ENCODE measurements at places on chromosomes 4 and X.

DNA sequence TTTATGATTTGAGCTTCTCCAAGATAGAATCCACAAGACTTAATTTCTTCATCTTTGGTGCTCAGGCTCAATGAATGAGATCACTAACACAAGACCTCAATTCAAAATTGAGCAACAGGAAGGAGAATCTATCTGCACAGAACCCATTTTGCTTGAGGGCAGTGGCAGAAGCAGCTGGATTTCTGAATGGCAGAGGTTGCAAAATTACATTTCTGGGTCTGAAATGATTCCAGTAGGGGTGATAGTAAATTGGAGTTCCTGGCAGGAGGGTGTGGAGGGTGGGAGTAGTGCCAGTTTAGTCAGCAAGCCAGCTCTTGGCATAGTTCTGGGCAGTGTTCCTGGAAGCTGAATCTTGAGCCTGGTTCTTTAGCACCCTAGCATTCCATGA, 281.1 kb downstream of the SLC7A11 start:
- no peak for DNase-seq

- no peak for DNase-seq
Observed at GRCh38 chrX:45850775-45851433, 650.2 kb upstream of the DIPK2B start.

- DNase-seq = peak; percentile 54
Observed at GRCh38 chrX:154136627-154137161, 7.3 kb upstream of the OPN1LW start.

GRCh38 chrX:118780911-118781310, 42.7 kb upstream of the ZCCHC12 start:
- DNase-seq = no peak

DNA sequence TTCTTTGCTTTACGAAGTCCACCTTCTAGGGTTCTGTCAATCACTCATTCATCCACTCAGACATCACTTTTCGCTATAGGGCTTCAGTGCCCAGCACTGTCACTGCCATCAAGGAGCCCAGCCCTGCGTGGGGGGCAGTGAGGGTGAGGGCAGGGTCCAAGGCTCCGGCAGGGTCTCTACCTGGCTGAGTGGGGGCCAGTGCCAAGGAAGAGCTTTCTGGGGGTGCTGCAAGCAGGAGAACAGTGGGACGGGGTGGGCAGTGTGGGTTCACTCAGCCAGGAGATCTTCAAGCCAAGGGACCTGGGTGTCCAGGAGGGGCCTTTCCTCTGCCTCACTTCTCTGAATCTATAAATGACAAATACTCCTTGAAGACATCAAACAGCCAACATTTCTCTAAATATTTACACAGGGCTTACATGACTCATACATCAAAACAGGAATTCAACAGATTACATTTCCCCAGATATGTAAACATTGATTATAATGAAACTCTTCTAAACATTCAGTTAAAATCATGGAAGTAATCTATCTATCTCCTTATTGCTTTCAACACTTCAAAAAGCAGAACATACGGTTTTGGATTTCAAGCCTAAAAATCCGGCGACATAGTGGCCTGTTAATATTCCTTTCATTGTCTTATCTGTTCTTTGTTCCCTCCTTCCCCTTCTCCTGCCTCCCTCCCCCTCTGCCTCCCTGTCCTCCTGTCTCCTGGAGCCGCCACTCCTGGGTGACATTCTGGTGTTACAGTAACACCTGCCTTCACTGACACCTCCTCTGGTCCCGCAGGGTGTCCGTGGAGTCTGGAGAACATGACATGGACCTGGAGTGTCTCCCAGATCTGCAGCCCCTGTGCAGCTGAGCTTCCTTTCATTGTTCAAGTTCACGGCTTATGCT, 94.4 kb upstream of the ADRA2C start:
- no peak for DNase-seq

DNA sequence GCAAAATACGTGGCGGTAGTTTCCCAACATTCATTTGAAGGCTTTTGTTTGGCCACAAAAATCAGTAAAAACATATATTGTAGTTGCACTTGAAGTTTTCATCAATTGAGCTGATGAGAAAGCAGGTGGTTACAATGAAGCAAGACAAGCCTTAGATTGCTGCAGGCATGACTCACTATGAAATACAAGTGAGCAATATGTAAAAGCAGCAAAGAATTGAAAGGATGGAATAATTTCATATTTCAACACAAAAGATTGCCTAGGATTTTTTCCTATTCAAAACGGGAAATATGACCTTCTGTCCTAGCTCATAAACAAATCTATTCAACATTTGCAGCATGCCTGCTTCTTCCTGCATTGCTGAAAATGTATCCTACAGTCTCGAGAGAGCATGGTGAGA, 190.9 kb upstream of the BANK1 start:
- no peak for DNase-seq

DNA sequence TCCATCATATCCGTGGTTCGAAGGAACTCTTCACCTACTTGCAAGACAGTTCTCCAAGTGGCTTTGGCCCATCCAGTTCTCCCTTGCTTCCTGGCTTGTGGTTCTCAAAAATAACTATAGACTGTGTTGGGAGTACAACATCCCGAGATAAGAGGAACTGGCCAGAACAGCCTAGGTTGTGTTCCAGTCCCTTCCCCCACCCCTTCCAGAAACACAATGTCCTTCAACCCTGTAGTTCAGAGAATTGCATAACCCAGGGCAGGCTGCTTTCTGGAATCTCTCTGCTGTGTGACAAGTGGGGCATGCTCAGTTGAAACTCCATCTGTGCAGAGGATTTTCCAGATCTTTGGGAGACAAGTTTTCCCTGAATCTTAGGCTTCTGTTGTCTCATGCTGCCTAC, 206.5 kb downstream of the PCDH10 start:
- DNase-seq = no peak

DNA sequence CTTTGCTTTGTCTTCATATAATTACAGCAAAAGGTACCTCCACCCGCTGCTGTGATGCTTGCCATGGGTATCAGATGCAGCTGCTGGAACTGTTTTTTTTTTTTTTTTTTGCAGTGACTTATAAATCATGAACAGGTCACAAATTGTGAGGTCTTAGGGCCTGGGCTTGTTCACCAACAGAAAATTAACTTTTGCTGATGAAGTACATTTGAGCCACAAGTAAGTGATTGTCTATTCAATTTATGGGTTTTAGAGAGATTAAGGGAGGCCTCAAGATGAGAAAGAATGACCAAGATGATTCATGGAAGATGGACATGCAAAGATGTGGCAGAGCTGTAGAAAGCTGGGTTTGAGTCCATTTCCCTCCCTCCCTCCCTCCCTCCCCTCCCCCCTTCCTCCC, 18.0 kb upstream of the GBA3 start:
- DNase-seq = no peak

GRCh38 chrX:20514358-20514757, 247.6 kb upstream of the RPS6KA3 start:
- DNase-seq = no peak

- no peak for DNase-seq
Observed at GRCh38 chr4:26557164-26557563, 26.7 kb upstream of the TBC1D19 start.

GRCh38 chrX:148523303-148524080, 23.1 kb downstream of the AFF2 start:
- no peak for DNase-seq

GRCh38 chr4:190016369-190017289, 10.4 kb downstream of the FRG2 start:
- no peak for DNase-seq

DNA sequence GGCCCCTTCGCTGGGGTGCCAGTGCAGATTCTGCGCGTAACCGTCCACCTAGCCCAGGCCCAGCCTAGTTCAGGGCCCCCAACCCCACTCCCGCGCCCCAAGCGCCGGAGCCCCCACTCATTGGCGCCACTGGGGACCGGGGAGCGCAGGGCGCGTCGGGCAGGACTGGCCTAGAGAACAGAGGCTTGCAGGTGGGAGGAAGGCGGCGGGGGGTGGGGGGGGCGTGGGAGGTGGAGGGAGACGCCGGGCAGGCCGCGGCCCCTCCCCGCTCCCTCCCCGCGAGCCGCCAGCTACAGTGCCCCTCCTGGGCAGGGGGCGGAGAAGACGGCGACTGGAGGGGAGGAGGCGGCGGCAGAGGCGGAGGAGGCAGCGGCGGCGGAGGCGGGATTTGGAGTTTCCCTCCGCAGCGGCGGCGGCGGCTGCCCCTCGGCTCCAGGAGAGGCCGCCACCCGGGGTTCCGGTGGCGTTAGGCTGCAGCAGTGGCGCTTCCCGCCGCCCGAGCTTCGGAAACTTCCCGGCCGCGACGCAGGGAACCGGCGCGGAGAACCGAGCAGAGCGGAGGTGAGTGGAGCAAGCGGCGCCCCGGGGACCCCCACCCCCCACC, 4.8 kb upstream of the DUSP9 start:
- DNase-seq = no peak

DNA sequence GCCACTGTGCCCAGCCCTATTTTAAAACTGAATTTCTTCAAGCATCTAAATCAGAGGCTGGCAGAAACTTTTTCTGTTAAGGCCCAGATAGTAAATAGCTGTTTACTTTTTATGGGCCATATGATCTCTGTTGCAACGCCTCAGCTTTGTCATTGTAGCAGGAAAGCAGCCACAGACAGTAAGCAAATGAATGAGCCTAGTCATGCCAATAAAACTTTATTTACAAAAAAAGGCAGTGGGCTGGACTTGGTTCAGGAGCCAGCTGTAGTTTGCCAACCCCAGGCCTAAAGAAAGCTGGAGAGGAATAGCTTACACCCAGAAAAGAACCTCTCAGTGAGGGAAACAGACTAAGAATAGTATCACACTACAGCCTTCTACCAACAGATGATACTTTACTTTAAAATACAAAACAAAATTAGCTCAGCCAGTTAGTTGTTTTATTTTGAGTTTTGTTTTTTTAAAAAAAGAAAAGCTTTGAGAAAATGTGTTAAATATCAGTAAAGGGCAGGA, 25.5 kb downstream of the CHST7 start:
- DNase-seq = no peak

- no peak for DNase-seq
Observed at GRCh38 chr4:73275318-73275654, 16.7 kb upstream of the ANKRD17 start.

DNA sequence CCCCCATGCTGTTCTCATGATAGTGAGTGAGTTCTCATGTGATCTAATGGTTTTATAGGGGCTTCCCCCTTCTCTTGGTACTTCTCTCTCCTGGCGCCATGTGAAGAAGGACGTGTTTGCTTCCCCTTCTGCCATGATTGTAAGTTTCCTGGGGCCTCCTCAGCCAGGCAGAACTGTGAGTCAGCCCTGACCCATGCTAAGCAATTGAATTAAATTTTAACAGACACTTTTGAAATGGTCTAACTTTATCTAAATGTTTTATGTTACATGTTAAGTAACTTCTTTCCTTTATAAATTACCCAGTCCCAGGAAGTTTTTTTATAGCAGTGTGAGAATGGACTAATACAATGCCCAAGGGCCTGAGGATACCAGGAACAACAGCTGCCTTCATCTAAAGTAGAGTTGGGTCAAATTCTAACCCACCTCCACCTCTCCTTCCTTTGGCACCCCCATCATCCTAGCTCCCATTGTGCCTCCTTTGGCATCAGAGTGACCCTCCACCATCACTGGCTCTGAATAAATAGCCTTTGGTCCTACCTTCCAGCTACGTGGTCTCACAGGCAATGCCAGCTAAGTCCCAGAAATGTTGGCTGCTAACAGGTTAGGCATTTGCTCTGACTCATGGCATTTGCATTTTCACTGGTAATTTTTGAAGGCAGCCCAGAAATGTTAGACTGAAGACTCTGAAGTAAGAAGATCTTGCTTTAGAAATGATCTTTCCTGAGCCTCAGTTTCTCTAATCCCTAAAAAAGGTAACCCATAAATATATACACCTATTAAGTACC, 182.1 kb downstream of the MOSPD2 start:
- DNase-seq = no peak

DNA sequence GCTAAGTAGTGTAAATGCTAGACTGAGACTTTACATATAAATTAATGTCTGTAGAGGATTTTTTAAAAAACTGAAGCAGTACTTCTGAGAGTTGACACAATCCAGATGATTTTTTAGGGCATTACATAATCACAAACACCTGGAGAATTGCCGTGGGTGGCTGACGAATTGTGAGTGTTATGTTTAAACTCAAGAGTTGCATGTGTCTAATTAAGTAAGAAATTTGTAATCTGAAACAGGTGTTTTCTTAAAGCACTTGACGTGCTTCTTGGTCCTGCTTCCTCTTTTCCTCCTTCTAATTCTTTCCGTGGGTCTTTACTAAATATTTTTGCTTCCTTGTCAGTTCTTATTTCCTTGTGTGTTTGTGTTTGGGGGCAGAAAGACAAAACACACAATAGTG, 27.8 kb downstream of the PIR start:
- no peak for DNase-seq

DNA sequence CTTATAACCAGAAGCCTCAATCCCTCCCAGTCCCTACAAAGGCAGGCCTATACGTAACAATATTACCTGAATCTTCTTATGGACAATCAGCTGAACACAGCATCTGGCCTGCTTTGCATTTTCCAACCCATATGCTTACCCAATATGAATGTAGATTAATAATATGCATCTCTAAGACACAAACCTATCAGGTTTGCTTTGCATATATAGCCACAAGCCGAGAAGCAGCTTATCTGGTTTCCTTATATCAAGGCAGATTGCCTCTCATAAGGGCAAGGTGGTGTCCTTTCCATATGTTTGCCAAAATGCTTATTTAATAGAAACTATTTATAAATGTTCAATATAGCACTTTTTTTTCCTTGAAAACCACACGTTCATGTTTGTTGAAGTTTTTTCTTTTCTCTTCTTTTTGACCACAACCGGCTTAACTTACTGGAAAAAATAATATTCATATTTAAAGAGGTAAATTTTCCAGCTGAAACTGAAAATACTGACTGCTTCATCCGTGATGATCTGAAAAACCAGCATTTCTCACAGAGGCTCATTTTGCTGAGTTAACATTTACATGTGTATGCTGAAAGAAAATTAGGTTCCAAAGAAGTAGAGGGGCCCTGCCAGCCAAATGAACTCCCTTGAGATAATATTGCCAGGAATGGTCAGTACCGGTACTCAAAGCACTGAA, 3.8 kb downstream of the IL21 start:
- no peak for DNase-seq

GRCh38 chrX:18278449-18278848, 57.8 kb upstream of the BEND2 start:
- DNase-seq = no peak

DNA sequence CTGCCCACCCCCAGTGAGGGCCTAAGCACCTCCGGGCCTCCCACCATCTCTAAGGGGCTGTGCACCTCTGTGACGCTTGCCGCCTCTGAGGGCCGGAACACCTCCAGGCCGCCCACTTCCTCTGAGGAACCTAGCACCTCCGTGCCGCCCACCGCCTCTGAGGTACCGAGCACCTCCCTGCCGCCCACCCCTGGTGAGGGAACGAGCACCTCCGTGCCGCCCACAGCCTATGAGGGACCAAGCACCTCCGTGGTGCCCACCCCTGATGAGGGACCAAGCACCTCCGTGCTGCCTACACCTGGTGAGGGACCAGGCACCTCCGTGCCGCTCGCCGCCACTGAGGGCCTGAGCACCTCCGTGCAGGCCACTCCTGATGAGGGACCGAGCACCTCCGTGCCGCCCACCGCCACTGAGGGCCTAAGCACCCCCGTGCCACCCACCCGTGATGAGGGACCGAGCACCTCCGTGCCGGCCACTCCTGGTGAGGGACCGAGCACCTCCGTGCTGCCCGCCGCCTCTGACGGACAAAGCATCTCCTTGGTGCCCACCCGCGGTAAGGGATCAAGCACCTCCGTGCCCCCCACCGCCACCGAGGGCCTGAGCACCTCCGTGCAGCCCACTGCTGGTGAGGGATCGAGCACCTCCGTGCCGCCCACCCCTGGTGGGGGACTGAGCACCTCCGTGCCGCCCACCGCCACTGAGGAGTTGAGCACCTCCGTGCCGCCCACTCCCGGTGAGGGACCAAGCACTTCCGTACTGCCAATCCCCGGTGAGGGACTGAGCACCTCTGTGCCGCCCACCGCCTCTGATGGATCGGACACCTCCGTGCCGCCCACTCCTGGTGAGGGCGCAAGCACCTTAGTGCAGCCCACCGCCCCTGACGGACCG, 977 bp downstream of the MAGEE1 start:
- DNase-seq = no peak
